NCI-H1105 treated with DMSO at 0.1 percent for 48 hours (cell line): ENCODE measurements at places on chromosomes 2 and 18.
A peak's percentile ranks its signal among the peaks of the same experiment; 100 is the strongest.

GRCh38 chr2:45180033-45180746 lies 170.9 kb upstream of the SIX2 start:
- no peak for DNase-seq

GRCh38 chr2:144983107-144983506 lies 463.2 kb upstream of the ZEB2 start:
- DNase-seq, result no peak

GRCh38 chr2:61792355-61792890 lies 61.4 kb downstream of the FAM161A start:
- DNase-seq, result no peak

GRCh38 chr2:108449410-108450130 lies 564 bp downstream of the GCC2 start:
- peak; percentile 58 for DNase-seq

DNA sequence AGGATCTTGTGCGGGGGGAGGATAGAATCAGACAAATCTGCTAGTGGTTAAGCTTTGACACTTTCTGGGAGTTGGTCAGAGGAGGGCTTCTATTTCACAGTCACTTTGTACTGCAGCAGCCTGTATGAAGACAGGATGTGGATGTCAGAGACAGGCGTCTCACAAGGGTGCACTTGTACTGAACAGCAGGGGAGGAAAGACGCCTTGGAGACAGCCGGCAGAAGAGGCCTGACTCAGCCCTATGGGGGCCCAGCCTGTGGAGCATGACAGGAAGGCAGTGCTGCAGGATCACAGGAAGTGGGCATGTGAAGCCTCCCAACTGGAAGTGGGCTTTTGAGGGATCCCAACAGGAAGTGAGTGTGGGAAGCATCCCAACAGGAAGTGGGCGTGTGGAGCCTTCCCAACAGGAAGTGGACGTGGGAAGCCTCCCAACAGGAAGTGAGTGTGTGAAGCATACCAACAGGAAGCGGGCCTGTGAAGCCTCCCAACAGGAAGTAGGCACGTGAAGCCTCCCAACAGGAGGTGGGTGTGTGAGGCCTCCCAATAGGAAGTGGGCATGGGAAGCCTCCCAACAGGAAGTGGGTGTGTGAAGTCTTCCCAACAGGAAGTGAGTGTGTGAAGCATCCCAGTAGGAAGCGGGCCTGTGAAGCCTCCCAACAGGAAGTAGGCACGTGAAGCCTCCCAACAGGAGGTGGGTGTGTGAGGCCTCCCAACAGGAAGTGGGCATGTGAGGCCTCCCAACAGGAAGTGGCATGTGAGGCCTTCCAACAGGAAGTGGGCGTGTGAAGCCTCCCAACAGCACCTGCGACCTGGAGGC lies 212.3 kb downstream of the SNTG2 start:
- DNase-seq, result no peak

DNA sequence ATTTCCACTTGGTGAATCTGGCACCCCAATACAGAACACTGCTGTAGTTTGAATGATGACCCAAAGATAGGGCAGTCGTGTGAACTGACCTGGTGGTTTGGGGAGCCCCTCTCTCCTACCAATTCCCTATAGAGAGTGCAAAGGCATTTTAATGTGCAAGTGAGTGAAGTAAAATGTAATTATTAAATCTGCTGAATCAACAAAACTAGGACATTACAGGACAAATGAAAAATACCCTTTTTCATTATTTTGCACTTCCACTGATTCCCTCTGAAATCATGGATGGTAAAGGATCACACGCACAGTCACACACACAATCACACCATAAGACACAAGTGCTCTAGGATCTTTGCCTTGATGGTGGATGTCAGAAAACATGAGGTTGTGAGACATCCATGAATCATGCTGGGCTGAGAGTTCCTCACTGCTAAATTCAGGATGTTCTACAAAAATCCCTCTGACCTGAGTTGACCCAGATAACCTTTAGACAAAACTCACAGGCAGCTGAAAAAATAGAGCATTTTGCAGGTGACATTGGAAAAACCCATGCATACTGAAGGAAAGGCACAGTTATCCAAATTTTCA lies 197.4 kb downstream of the FBXO15 start:
- no peak for DNase-seq

DNA sequence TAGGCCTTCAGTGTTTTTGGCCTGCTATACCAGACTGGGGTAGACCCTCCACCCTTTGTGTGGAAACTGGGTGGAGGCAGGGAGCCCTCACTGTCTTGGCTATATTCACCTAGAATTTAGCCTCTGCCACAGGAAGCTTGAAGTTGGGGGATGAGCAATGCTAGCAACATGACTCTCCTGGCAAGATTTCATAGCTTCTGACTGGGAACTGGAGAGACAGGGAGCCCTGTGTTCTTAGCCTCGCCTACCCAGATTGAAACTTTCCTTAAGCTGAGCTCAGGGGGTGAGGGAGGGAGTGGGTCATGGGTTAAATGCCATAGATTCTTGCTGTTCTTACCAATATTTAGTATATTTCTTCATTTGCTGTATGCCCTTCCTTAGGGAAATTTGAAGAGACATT lies 46.8 kb upstream of the FAM98A start:
- DNase-seq, result no peak

GRCh38 chr2:43059183-43059897 lies 167.1 kb downstream of the ZFP36L2 start:
- no peak for DNase-seq

DNA sequence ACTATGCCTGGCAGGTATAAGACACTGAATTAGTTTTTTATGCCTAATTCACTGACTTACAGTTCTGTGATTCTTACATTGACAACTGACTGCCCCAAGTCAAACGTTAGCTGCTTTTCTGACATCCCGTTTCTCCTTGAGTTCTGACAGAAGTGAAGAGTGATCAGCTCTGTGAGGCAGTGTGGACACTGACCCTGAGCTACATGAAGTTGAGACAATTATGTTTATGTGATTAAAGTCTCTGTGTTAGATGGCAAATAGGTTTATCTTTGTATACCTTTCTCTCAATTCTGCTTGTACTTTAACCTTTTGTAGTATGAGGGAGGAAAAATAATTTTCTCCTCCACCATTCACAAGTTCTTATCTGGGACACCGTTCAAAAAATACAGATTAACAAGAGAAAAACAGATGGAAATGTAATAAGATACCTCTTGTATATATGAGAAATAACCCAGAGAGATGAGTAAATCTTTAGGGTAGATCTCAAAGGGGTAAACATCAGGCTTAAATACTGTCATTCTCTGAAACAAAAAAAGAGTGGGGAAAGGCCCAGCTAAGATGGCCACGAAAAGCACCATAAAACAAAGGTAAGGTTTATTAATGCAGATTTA lies 85.4 kb upstream of the B3GNT2 start:
- DNase-seq, result no peak

DNA sequence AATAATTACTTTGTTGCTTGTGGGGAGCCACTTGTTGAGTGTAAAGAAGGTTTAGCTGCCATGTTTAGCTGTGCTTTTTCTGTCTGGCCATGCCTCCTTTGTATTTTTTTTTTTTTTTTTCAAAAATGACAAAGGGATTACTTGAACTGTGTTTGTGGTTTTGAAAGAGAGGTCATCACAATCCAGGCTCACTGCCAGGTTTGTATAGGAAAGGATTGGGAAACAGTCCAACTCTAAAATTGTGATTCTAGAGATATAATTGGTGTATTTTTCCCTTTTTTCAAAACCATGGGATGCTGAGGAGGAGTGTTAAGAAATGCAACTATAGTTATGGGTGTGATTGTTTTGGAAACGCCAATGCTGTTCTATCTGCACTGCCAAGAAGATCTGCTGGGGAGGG lies 4.3 kb downstream of the ITPRIPL1 start:
- DNase-seq, result peak; percentile 61

DNA sequence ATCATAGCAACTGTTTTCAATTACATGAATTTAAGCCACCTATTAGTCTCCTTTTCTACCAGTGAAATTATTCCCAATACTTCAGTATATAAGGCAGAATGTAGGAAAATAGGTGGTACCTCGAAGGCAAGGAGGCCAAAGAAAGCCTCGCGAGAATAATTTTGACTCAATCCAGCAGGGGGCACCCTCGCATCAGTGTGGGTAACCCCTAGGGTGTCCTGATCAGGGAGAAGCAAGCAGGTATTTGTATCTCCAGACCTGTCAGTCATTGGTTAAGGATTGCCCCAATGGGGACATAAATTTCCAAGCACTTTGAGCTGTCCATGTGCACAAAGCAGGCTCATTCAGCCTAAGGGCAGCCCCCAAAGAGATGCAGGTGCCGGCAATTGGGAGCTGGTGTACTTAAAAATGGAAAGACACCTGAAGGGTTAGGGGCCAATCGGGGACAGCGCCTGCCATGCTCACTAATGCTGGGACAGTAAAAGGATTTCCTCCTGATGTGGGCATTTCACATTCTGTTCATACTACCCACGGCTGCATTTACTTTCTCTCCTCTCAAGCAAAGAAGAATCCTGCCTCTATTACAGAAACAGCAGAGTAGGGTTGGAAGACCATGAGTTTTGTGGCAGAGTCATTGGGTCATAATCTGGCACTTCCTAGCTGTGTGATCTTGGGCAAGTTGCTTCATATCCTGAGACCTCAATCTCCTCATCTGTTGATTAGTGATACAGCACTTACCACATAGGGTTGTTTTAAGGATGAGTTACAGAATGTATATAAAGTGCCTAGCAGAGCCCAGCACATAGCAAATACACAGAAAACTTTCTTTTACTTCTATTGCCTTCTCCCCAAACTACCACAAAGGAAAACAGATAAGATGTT lies 136.1 kb downstream of the ICOS start:
- DNase-seq, result no peak

DNA sequence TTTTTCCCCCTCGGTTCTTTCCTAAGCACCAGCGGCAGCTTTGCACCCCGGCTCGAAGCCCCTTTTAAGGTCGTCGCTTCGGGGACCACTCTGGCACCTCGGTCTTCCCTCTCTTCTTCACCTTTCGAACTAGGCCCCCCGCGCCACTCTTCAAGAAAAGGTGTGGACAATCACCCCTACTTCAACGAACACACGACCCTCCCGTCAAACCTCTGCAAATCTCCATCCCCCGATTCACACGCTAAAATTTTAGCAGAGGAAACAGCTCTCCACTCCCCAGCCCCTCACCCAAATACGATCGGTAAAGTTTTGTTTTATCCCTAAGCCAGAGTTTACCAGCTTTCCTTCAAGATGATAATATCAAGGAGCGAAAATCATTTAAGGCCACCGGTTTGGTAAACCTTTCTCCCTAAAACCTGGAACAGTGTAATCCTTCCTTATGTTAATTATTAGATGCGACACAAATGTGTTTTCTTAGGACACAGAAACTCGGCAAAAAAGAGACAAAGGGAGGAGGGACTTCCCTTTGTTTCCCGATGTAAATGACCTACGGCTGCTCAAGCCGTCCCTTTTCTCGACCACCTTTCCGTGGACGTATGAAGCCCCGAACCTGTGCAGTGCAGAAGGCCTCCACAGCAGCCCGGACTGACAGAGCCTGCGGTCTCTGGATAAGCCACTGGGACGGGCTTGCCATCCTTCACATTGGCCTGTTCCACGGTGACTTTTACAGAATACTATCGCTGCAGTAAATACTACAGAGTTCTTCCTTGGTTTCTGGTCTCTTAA lies 85.2 kb downstream of the RBMS1 start:
- no peak for DNase-seq

DNA sequence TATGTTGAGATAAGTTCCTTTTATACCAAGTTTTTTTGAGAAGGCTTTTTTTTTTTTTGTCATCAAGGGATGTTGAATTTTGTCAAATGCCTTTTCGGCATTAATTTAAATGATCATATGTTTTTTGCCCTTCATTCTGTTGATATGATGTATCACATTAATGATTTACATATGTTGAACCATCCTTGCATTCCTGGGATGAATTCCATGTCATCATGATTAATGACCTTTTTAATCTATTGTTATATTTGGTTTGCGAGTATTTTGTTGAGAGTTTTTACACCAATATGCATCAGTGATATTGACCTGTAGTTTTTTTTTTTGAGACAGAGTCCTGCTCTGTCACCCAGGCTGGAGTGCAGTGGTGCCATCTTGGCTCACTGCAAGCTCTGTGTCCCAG lies 585.7 kb upstream of the FANCL start:
- DNase-seq, result no peak

DNA sequence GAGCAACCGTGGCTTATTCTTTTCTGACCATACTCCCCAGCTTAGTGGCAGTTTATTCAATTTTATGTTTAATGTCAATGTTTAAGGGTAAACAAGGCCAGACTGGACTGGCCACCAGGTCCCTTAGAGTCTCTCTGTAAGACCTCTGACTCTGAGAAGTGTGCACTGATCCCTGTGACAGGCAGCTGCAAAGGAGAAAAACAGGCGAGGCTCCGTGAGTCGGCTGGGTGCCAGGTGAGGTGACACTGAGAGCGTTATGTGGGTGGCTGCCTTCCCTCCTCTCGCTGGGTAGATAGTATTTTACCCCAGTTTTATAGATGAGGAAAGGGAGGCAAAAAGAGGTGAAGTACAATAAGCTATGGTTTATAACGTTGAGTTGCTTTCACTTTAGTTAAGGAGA lies 139.4 kb upstream of the HDAC4 start:
- no peak for DNase-seq

GRCh38 chr2:100188326-100188725 lies 45.9 kb upstream of the AFF3 start:
- no peak for DNase-seq

- no peak for DNase-seq
Observed at GRCh38 chr2:33275689-33276444, 200.6 kb upstream of the RASGRP3 start.

GRCh38 chr2:77642339-77642738 lies 120.2 kb upstream of the LRRTM4 start:
- DNase-seq, result peak; percentile 14

- DNase-seq, result no peak
Observed at GRCh38 chr2:158102446-158102845, 770 bp downstream of the UPP2 start.
